LNCaP clone FGC (cell line): ENCODE measurements at places on chromosomes 16 and 17.

GRCh38 chr16:15853021-15853420 lies 3.8 kb downstream of the MYH11 start:
- DNase-seq = no peak

- no peak for DNase-seq
Measured at GRCh38 chr16:57150682-57151330, 35.0 kb downstream of the PSME3IP1 start.

GRCh38 chr17:32528825-32529224 lies 42.0 kb downstream of the CDK5R1 start:
- DNase-seq = no peak

- no peak for DNase-seq
Measured at GRCh38 chr16:48117217-48118105, 38.3 kb downstream of the ABCC12 start.

GRCh38 chr16:80200079-80200478 lies 340.7 kb upstream of the DYNLRB2 start:
- DNase-seq = no peak

DNA sequence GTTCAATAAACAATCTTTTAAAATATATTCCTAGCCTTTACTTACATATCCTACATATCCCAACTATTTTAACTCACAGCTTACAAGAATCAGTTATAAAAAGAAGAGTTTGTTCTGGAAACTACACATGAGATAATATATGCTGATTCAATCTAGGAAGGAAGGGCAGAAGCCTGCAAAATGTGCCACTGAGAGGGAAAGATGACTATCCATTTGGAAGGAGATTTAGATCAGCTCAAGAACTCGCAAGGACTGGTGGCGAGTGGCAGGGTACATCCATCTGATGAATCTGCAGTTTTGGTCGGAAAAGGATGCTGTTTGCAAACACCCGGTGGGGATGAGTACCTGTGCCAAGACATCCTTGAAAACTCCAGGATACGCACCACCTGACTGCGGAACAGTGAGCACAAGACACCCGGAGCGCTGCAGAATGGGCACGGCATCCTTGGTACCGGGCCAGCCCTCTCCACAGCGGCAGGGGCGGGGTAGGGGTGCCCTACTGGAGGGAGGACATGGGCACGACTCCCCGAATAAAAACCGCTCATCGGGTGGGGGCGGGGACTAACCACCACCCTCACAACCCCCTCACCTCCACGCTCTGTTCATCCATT lies 723 bp downstream of the TRIM37 start:
- DNase-seq = peak; percentile 35

DNA sequence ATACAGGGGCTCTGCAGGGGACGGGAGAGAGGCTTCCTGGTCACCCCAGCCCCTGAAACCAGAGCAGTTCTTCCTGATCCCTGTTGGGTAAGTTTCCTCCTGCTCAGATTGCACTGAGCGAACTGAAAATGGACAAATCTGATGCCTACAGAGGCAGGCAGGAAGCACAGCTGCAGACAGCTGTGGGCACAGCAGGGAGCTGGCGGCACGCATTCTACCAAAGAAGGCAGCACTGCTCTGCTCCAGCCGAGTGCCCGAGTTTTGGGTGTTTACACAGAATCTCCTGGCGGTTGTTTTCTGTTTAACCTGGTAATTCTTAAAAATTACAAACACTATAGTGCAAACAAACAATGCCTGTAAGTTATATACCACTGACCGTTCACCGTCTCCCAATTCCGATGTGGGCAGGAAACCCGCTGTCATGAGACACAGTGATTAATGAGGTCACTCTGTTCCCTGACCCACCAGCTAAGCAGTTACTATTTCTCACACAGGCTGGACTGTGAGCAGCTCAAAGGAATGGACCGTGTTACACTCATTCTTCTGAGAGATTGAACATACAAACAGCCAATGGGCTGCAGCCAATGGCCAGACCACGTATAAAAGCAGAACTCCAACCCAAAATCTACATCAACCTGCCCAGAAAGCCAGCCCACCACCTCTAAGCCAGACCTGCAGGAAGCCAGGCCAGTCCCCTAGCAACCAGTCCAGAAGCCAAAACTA lies 25.5 kb downstream of the NSMCE1 start:
- peak; percentile 48 for DNase-seq

GRCh38 chr16:29011112-29011511 lies 26.3 kb downstream of the LAT start:
- DNase-seq = no peak

DNA sequence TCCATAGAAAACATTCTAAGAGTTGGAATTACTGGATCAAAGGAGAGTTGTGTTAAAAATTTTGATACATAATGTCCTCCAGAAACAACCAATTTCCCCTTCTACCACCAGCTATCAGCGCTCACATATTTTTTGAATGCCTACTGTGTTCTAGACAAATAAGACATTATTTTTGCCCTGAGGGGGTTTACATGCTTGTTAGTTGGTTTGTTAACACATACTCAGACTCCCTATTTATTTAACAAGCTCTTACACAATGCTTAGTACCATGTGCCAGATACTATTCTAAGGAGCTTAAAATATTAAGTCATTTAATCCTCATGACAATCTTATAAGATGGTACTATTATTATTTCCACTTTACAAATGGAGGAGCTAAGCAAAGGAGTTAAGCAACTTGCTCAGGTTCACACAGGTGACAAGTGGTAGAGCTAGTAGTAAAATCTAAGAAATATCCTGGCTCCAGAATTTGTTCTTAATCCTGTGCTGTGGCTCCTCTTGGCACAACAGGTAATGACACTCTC lies 194.2 kb downstream of the UTP18 start:
- no peak for DNase-seq

GRCh38 chr17:20063665-20064648 lies 54.8 kb downstream of the SPECC1 start:
- no peak for DNase-seq

DNA sequence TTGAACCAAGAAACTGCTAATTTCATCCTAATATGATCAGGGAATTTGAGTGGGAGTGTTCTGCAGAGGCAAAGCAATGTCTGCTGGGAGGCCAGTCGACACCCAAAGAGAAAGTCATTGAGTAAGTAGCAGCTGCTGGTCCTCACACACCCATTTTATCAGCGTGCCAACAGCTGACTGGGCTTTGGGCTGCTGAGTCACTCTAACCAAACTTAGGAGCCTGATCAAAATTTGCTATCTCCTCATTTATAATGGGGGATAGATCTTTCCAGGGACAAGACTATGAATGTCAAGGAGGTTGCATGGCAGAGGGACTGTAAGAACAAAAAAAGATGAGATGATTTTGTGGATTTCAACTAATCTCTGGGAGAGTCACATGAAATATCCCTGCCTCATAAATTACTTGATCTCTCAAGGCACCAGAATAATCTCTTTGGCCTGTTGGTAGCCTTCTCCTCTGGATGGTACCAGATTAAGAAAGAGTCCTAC lies 32.9 kb downstream of the CPSF4L start:
- peak; percentile 26 for DNase-seq

DNA sequence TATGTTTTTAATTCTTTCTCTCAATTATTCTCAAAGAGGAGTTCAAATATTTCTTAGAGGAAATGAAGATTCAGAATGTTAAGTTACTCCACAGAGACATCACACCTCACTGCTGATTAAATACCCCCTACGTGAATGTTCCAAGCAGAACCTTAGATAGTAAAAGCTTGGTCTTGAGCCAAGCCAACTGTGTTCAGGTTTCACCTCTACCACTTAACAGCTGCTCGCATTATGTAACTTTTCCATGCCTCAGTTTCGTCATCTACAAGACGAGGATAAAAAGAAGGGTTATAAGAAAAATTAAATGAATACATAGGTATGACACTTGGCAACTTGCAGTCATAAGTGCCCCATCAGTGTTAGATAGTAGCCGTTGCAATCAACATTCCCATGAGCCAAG lies 356.2 kb downstream of the RBFOX1 start:
- no peak for DNase-seq

DNA sequence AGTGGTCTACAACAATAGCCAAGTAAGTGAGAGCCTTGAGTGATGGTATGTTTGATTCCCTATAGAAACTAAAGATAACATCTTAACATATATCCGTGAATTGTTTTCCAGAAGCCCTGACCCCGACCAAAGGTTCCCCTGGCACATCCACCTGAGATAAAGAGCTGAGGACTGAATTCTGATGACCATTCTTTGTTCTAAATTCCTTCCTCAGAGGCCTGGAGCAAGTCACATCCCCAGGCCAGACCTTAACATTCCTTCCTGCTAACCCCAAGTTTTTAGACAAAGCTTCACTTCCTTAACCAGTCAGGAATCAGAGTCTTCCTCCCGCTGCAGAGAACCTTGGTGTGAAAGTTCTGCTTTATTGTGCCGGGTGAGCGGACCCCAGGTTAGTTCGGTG lies 83.3 kb downstream of the PMP22 start:
- no peak for DNase-seq

DNA sequence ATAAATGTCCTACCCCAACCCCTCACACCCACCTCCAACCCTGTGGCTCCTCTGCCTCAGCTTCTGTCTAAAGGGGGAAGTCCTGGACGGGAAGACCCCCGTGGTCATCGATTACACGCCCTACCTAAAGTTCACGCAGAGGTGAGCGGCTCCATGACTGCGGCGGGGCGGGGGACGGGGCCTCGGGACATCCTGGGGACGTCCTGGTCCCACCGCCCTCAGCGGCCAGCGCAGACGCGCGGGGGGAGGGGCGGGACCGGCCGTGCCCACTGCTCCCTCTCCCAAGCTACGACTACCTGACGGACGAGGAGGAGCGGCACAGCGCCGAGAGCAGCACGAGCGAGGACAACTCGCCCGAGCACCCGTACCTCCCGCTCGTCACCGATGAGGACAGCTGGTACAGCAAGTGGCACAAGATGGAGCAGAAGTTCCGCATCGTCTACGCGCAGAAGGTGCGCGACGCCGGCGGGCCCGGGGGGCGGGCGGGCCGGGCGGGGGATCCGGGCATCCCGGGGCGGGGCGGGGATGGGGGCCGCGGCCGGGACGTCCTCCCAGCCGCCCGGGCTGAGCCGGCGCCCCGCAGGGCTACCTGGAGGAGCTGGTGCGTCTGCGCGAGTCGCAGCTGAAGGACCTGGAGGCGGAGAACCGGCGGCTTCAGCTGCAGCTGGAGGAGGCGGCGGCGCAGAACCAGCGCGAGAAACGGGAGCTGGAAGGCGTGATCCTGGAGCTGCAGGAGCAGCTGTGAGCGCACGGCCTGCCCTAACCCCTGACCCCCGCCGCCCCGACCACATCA lies 6.7 kb downstream of the RUNDC3A start:
- no peak for DNase-seq

GRCh38 chr17:48616717-48617470 lies 1.8 kb upstream of the HOXB8 start:
- no peak for DNase-seq

DNA sequence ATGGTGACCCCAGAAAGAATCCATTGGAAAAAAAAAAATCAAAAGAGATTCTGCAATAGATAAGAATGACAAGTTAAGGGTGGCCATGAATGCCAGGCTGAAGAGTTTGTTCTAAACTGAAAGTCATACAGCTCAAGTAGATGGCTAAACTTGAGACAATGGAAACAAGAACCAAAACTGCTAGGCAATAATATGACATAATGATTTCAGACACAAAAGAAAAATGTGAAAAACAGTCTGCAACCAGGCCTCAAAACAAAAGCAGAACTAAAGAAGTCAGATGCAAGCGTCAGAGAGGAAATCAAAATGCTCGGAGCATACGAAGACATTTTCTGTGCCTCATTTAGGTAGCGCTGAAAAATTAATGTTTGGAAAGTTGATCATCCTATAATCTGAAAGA lies 54.4 kb upstream of the YPEL2 start:
- DNase-seq = no peak

DNA sequence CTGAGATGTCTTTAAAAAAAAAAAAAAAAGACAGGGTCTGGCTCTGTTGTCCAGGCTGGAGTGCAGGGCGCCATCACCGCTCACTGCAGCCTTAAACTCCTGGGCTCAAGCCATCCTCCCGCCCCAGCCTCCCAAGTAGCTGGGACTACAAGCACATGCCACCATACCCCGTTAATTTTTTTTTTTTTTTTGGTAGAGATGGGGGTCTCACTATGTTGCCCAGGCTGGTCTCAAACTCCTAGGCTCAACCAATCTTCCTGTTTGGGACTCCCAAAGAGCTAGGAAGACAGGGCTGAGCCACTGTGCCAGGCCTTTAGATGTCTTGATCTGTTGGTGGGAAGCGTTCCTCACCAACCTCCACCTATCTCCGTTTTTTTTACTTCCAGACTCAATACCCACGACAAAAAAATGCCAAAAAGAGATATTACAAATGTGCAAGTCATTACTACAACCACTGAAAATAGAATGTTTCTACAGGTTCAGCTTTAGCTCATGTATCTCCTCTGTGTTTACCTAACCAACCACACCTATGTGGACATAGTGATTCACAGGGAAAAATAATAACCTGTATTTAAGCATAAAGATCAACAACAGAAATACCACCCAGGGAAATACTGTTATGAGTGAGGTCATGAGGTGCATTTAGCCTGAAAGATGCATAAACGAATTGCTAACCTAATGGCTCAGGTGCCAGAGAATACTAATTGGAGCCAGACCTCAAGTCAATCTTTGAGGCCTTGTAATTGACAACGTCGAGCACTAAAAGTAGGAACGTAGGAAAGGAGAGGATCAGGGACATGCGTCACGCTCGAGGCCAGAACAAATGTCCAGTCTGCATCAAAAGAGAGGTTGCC lies 22.6 kb downstream of the NACA2 start:
- DNase-seq = no peak

- DNase-seq = no peak
Measured at GRCh38 chr16:84044118-84044488, 1.5 kb upstream of the SLC38A8 start.

GRCh38 chr17:52384695-52385094 lies 226.2 kb upstream of the CA10 start:
- peak; percentile 32 for DNase-seq

DNA sequence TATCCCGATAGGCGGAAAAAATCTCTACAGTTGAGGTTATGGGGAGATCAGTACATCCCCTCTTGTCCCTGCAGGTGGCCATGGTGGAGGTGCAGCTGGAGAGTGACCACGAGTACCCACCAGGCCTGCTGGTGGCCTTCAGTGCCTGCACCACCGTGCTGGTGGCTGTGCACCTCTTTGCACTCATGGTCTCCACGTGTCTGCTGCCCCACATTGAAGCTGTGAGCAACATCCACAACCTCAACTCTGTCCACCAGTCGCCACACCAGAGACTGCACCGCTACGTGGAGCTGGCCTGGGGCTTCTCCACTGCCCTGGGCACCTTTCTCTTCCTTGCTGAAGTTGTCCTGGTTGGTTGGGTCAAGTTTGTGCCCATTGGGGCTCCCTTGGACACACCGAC lies 4.2 kb downstream of the ORAI3 start:
- DNase-seq = no peak

GRCh38 chr17:80049986-80050385 lies 13.5 kb downstream of the CCDC40 start:
- DNase-seq = no peak

DNA sequence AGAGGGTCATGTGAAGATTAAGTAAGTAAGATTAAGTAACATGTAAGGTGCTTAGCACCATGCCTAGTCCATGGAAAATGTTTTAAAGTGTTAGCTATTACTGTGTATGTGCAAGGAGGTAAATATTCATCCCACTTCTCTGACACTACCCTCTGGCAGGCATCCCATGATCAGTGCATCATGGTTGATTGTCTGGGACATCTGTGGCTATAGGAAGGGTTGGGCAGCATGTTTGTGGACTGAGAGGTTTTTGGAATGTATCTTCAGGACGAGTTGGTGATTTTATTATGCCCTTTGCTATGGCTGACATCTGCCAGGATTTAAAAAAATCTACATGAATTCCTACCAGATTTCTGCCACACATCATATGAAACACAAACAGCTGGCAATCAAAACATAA lies 6.5 kb upstream of the TAOK1 start:
- no peak for DNase-seq
